Activated T-helper 2 cell treated with anti-CD3 and anti-CD28 coated beads, Interferon-gamma antibody, Interleukin-2, Interleukin-4, amounts not matched to agents 10 μg/mL and 5 μg/mL and 100 μg/mL, durations not matched to agents 14 hours and 24 hours and 36 hours (primary cell): ENCODE measurements at places on chromosomes 5 and 9. TPM values are rescaled to one million over a fixed set of nuclear protein-coding genes. Genes with fewer than 3 reads are reported as not detected.
A peak's percentile ranks its signal among the peaks of the same experiment; 100 is the strongest.

DNA sequence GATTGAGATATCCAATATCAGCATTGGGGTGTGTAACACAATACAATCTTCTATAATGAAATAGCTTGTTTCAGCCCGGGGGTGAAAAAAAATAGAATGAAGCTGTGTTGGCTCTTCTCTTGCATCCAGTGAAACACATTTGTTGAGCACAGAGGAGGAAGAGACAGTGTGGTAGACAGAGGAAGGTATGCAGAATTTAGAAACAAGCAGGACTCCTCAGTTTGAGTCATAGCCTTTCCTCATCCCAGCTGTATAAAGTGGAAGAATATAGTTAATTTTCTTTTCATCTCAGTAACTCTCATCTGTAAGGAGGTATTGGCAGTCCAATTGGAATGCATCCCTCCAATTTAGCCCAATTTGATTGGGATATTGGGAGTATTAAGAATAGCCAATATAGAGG, 302.2 kb upstream of the VLDLR start:
- no peak for DNase-seq

DNA sequence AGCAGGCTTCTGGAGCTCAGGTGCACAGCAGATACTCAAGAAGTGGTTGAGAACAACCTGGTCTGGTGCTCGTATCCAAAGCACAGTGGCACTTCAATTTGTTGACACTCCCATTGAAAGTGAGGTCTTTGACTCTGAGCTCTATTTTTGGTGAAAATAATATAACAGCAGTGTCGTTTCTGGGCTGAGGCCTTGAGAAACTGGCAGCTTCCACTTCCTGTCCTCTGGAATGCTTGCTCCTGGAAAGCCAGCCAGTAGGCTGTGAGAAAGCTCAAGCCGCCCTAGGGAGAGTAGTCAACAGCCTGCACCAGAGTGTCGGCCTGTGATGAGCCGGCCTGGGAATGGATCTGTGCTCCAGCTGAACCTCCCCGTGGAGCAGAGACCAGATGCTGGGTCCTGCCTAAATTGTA, 6.8 kb upstream of the SUSD3 start:
- no peak for DNase-seq

DNA sequence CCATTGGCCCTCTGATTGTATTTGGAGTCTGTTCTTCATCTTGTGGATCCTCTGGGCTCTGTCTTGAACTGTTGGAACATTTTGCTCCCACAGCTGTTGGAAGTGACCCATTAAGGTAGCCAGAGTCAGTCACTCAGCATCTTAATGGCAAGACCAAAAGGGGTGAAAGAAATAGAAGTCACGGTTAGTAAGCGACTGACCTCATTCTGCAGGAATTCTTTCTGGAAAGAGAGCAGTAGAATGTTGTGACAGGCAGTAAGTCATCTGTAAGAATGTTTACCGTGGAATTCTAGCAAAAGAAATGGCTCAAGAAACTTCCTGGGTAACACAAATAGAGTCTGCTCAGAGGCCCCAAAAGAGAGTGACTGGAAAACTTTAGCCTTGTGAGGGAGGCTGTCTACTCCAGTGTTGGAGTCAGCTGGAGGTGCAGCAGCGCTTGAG, 28.6 kb upstream of the TNC start:
- no peak for DNase-seq

ARAP3 gene
- 9.9 and 10.5 TPM in 2 replicates for total RNA-seq

DNA sequence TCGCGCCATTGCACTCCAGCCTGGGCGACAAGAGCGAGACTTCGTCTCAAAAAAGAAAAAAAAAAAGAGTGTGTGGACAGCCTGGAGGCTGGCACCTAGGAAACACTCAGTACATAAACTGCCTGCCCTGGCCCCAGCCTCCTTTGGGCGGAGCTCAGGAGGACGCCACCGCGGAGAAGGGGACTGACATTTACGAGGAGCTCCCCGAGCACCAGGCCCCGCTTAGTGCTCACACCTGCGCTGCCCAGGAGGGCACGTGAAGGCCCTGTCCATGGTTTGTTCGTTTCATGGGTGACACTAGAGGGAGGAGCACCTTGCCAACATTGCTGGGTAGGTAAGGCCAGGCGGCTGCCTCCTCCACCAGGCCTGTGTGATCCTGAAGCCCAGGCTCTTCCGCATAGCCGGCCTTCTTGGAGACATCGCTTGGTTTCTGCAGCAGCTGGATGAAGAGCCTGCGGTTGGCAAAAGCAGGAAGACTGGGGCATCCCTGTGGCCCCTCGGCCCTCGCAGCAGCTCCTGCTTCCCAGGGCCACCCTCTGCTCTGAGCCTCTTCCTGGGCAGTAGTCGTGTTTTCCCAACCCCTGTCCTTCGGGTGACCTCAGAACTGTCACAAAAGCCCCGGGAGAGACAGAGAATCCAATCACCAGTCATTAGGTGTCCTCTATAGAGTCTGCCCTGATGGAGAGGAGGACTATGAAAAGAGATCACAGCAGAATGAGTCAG, 26.2 kb upstream of the LAMC3 start:
- no peak for DNase-seq

WHRN gene
- total RNA-seq = 2.8 and 2.9 TPM in 2 replicates

DNA sequence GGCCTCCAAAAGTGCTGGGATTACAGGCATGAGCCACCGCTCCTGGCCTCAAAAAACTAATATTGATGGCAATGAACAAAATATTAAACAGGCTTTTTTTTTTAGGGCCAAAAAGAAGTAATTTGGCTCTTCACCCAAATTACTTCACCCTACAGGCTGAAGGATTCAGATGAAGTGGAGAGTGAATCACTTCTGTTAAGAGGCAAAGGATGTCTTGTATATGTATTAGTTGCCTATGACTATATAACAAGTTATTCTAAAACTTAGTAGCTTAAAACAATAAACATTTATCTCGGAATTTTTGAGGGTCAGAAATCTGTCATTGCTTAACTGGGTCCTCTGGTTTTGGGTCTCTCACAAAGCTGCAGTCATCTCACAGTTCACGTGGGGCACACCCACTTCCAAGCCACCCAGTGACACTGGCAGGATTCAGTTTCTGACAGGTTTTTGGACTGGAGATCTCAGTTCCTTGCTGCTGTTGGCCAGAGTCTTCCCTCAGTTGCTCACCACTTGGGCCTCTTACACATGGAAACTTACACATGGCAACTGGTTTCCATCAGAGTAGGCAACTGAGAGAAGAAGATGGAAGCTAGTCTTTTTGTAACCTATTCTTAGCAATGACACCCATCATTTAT, 66.7 kb downstream of the IQGAP2 start:
- no peak for DNase-seq

SPATA9 gene
- total RNA-seq = not detected in 2 replicates

- no peak for DNase-seq
Measured at GRCh38 chr5:36230151-36230790, 11.5 kb downstream of the NADK2 start.

EPB41L4B gene
- 1.5 and 1.6 TPM in 2 replicates for total RNA-seq

KIF4B gene
- total RNA-seq = 0.07 TPM in 1 of 2 replicates, not detected in the other

- DNase-seq = peak; percentile 79
Measured at GRCh38 chr9:35114113-35114839, 1.4 kb downstream of the ATOSB start.

FAT2 gene
- total RNA-seq = under 0.01 TPM in 1 of 2 replicates, not detected in the other

DNA sequence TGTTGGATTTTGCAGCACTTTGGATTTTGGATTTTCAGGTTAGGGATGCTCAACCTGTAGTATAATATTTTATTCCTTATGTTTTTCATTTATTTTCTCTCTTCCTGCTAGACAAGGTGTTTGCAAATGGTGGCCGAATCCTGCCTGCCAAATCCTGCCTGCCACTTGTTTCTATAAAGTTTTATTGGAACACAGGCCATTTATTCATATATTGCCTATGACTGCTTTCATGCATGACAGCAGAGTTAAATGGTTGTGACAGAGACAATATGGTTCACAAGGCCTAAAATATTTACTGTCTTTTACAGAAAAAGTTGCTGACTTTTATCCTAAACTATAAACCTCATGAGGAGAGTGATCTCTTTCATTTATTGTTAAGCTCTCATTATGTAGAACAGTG, 72.7 kb downstream of the DENND4C start:
- no peak for DNase-seq

ADCY2 gene
- not detected in 2 replicates for total RNA-seq

GRCh38 chr5:889075-889710, 3.4 kb downstream of the BRD9 start:
- DNase-seq = no peak

GRCh38 chr9:130675396-130675795, 11.0 kb downstream of the PRDM12 start:
- DNase-seq = no peak

PALM2AKAP2 gene
- total RNA-seq = 0.57 TPM in 1 of 2 replicates, not detected in the other

WNT8A gene
- not detected in 2 replicates for total RNA-seq

DNA sequence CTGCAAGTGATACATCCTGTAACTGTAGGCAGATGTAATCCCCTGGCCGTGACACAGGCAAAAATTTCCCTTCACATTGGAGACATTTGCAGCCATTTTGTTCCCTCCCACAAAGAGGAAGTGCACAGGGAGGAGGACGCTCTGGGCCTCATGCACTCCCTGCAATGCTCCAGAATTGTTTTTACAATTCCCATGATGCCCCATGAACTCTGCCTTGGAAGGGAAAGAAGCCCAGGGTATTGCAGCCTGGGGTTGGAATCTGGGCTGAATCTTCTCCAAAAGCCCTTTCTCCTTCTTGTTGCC, 491.7 kb downstream of the CCDC171 start:
- DNase-seq = no peak

ZNF366 gene
- total RNA-seq = not detected in 2 replicates

SPAAR gene
- total RNA-seq = not detected in 2 replicates

DMRT3 gene
- not detected in 2 replicates for total RNA-seq

DNA sequence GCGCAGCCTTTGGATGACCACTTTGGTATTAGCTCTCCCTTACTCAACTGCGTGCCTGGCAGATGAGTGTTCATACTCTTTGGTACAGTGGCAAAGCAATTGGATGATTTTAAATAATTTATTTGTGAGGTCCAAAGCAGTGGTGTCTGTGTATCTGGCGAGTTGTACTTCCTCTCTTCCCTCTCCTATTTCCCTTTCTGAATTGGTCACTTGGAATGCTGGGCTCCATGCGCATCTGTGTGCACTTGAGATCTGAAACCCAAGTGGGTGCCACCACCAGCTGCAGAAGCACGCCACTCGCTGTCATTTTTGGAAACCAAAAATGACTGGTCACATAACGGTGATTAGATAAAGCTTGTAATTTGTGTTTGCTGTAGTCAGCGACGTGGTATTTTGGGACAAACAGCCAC, 386.0 kb upstream of the KLF4 start:
- no peak for DNase-seq

NEUROG1 gene
- total RNA-seq = not detected in 2 replicates

- no peak for DNase-seq
Measured at GRCh38 chr9:116134975-116135374, 18.6 kb upstream of the PAPPA start.

CCL27 gene
- 0.25 and 0.55 TPM in 2 replicates for total RNA-seq

DNA sequence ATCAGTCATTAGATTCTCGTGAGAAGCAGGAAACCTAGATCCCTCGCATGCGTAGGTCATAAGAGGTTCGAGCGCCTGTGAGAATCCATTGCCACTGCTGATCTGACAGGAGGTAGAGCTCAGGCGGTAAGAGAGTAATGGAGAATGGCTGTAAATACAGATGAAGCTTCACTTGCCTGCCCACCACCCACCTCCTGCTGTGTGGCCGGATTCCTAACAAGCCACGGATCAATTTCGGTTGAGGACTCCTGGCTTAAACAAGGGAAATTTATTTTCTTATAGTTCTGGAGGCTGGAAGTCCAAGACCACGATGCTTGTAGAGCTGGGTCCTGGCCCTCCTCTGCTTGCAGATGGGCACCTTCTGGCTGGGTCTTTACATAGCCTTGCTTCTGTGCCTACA, 200.4 kb downstream of the PCSK5 start:
- DNase-seq = no peak

GRCh38 chr5:1356873-1357787, 12.2 kb upstream of the CLPTM1L start:
- no peak for DNase-seq

DNA sequence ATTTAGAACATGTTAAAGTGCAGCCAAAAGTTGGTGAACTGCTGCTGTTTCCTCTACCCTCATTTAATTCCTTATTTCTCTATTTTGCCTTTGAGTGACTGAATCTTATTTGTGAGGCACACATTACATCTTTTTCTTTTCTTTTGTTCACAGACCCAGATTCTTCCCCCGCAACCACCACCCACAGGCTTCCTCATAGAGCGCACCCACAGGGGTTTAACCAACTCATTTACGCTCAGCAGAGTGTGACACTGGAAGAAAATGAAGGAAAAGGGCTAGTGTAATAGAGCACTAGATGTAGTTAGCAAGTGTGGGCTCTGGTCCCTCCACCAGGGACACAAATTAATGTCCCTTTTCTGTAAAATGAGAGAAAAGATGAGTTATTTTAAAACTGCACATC, 200.7 kb downstream of the PARP8 start:
- DNase-seq = no peak

CCDC187 gene
- 0.02 TPM in 1 of 2 replicates, not detected in the other for total RNA-seq

WWC1 gene
- 0.09 and 0.59 TPM in 2 replicates for total RNA-seq

- DNase-seq = no peak
Measured at GRCh38 chr9:114166614-114167572, 11.6 kb downstream of the COL27A1 start.

LHX2 gene
- total RNA-seq = not detected in 2 replicates

GRCh38 chr5:137791799-137792198, 37.6 kb upstream of the HNRNPA0 start:
- DNase-seq = no peak

DNA sequence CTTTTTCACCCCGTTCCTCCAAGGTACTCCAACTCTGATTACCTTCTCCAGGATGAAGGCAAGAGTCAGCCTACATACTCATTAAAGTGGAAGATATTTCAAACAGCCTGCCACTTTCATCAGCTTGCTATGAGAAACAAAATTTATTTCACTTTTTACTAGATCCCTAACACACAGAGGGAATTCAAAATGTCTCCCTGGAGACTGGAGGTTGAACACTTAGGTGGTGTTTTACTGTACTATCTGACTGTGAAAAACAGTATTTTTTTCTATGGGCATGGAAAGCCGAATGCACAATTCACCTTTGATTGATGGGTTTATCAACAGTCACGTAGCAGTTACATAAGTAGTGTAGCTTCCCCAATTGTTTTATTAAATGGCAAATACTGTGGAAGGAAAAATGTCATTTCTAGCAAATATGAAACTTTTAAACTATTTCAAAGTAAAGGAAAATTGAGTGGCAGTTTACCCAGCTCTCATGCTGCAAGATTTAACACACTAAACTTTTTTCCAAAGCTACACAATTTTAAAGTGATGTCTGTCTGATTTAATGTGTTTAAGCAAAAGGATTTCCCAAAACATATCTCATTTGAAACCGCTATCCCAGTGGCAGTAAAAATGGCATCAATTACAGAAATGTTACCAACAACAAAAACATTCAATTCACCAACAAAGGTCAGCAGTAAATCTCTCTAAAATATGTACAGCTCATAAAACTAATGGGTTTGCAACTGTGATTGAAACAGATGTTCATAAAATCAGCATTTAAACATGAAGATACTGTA, 125.0 kb upstream of the TLE4 start:
- DNase-seq = no peak

DNA sequence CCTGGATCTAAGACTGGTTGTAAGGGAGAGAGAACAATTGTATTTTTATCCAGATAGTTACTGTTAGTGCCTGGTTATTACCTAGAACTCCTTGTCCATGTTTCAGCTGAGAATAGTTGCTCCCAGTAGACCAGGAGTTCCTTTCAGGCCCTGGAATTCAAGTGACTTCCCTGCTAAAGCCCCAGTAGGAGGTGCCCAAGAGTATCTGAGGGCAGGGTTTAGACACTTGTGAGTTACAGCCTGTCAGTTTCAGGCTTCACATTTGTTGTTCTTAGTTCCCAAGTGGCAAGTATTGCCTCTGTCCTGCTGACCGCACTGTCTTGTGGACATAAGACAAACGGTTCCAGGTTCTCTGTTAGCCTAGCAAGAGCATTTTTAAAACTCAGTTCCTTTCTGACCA, 743.9 kb upstream of the SEMA6A start:
- DNase-seq = no peak

GRCh38 chr5:34657988-34658387, 1.9 kb downstream of the RAI14 start:
- DNase-seq = no peak
